H9 (cell line): ENCODE measurements at places on chromosomes 7 and 10.
A peak's percentile ranks its signal among the peaks of the same experiment; 100 is the strongest.

GRCh38 chr7:47516985-47517600 lies 64.8 kb downstream of the TNS3 start:
- H3K4me3 ChIP-seq = no peak overlapping the region
- no peak for DNase-seq
- peaks cover 6% of the 10 kb centered on the region; the same call in 1 of the 2 replicates for H3K4me1 ChIP-seq
- no peaks in the 10 kb centered on the region for H3K27me3 ChIP-seq
- no peak overlapping the region for H3K27ac ChIP-seq
- H3K36me3 ChIP-seq = no peaks in the 10 kb centered on the region

GRCh38 chr7:112212571-112212970 lies 6.1 kb downstream of the ZNF277 start:
- no peaks in the 10 kb centered on the region for H3K27me3 ChIP-seq
- no peaks in the 10 kb centered on the region for H3K36me3 ChIP-seq
- H3K4me1 ChIP-seq = peaks cover 7% of the 10 kb centered on the region; the same call in 1 of the 2 replicates

- peaks cover 64% of the 10 kb centered on the region for H3K36me3 ChIP-seq
- H3K4me3 ChIP-seq = no peak overlapping the region
- no peaks in the 10 kb centered on the region for H3K27me3 ChIP-seq
- H3K27ac ChIP-seq = no peak overlapping the region
- peaks cover 10% of the 10 kb centered on the region for H3K4me1 ChIP-seq
- no peak for DNase-seq
These were observed 7.3 kb downstream of the SEPHS1 start for GRCh38 chr10:13340626-13341376.

- peak overlapping the region; percentile 96 for H3K4me3 ChIP-seq
- H3K27ac ChIP-seq = no peak overlapping the region
- DNase-seq = peak; percentile 75
- H3K36me3 ChIP-seq = peaks cover 7% of the 10 kb centered on the region
- no peaks in the 10 kb centered on the region for H3K27me3 ChIP-seq
These were observed 615 bp downstream of the ARHGAP12 start for GRCh38 chr10:31927884-31928548.

DNA sequence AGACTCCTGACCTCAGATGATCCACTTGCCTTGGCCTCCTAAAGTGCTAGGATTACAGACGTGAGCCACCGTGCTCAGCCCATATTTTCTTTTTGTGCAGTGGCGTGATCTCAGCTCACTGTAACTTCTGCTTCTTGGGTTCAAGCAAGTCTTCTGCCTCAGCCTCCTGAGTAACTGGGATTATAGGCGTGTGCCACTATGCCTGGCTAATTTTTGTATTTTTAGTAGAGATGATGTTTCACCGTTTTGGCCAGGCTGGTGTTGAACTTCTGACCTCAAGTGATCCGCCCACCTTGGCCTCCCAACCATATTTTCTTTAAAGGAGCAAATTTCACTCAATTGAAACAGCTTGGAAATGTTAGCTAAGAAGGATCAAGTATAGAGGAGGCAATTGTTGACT lies 16.5 kb downstream of the GBF1 start:
- peaks cover 19% of the 10 kb centered on the region for H3K36me3 ChIP-seq
- H3K4me1 ChIP-seq = no peaks in the 10 kb centered on the region
